MM.1S (cell line): ENCODE measurements at places on chromosomes 7 and 10.

GRCh38 chr10:86979977-86980448 is 11.7 kb downstream of the ADIRF start:
- no peaks in the 10 kb centered on the region for H3K36me3 ChIP-seq
- no peak overlapping the region for H3K4me3 ChIP-seq
- no peaks in the 10 kb centered on the region for H3K27me3 ChIP-seq
- DNase-seq = no peak

DNA sequence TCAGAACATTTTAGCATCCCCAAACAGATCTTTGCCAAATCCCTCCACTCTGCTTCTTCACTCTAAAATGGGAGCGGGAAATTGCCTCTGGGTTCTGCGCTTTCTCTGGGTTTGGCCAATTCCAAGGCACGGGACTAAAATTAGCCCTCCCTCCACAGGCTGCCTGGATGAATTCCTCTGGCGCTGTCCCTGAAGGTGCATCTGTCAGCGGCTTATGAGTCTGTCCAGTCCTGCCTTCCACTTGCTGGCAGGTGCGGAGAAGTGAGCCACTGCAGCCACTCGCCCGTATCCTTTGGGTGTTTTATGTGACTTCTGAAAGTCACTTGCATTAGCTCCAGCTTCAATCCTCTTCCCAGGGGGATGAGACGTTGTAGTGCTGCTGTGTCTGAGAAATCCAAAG is 121.6 kb downstream of the SH2D4B start:
- no peaks in the 10 kb centered on the region for H3K4me1 ChIP-seq
- H3K4me3 ChIP-seq = no peak overlapping the region
- H3K27me3 ChIP-seq = no peaks in the 10 kb centered on the region

DNA sequence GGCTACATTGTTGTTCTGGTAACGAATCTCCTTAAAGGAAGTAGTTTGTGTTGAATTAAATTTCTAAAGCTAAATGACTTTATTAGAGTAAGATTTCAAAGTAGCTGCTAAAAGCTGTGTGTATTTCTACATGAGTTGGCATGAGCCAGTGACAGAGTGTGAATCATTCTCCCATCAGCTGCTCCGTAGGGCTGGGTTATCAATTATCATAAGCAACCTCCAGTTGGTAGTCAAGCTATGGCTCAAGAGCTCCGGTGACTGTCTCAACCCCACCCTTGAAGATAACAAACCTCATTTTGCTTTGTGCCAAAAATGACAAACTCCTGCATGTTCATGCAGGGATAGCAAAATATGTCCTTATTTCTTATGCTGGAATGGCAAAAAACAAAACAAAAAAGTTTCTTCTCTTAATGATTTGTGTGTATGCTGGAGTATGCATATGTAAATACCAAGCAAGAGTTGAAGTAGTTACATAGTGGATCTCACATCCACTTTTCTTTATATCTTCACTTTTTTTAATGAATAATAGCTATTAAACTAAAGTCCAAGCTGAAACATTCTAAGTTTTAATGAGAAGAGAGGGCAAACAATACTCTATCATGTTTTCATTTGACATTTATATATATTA is 249.4 kb downstream of the CACNA2D1 start:
- H3K36me3 ChIP-seq = no peaks in the 10 kb centered on the region
- H3K4me3 ChIP-seq = no peak overlapping the region
- no peaks in the 10 kb centered on the region for H3K27me3 ChIP-seq
- no peaks in the 10 kb centered on the region for H3K4me1 ChIP-seq
- H3K27ac ChIP-seq = no peak overlapping the region

- no peak overlapping the region for H3K4me3 ChIP-seq
These were observed 52.6 kb downstream of the FGFBP3 start for GRCh38 chr10:91856637-91857036.

- no peaks in the 10 kb centered on the region for H3K4me1 ChIP-seq
- DNase-seq = no peak
- H3K36me3 ChIP-seq = no peaks in the 10 kb centered on the region
- no peak overlapping the region for H3K27ac ChIP-seq
- H3K27me3 ChIP-seq = no peaks in the 10 kb centered on the region
These were observed 81.0 kb upstream of the GNA12 start for GRCh38 chr7:2924866-2925840.

GRCh38 chr10:121573538-121573941 is 24.7 kb downstream of the FGFR2 start:
- no peak overlapping the region for H3K27ac ChIP-seq
- no peaks in the 10 kb centered on the region for H3K36me3 ChIP-seq
- H3K4me3 ChIP-seq = no peak overlapping the region
- DNase-seq = no peak

GRCh38 chr7:17357952-17358351 is 59.5 kb downstream of the AHR start:
- DNase-seq = no peak
- no peaks in the 10 kb centered on the region for H3K36me3 ChIP-seq
- H3K27me3 ChIP-seq = no peaks in the 10 kb centered on the region
- H3K4me3 ChIP-seq = no peak overlapping the region
- H3K4me1 ChIP-seq = no peaks in the 10 kb centered on the region
- no peak overlapping the region for H3K27ac ChIP-seq

- H3K27me3 ChIP-seq = no peaks in the 10 kb centered on the region
- no peak for DNase-seq
- 0 out of 2 replicates have a peak, but pooled peaks cover 4% of the 10 kb centered on the region for H3K4me1 ChIP-seq
- H3K4me3 ChIP-seq = no peak overlapping the region
- H3K36me3 ChIP-seq = no peaks in the 10 kb centered on the region
These were observed 10.5 kb downstream of the AKR1D1 start for GRCh38 chr7:138086563-138087270.

GRCh38 chr10:110610308-110610774 is 33.8 kb upstream of the RBM20 start:
- H3K27me3 ChIP-seq = no peaks in the 10 kb centered on the region
- no peak overlapping the region for H3K27ac ChIP-seq
- peaks cover 26% of the 10 kb centered on the region for H3K4me1 ChIP-seq
- H3K4me3 ChIP-seq = no peak overlapping the region

- DNase-seq = no peak
- H3K4me1 ChIP-seq = no peaks in the 10 kb centered on the region
- no peak overlapping the region for H3K4me3 ChIP-seq
- H3K27me3 ChIP-seq = no peaks in the 10 kb centered on the region
These were observed 32.3 kb upstream of the PALS2 start for GRCh38 chr7:24540956-24541355.

DNA sequence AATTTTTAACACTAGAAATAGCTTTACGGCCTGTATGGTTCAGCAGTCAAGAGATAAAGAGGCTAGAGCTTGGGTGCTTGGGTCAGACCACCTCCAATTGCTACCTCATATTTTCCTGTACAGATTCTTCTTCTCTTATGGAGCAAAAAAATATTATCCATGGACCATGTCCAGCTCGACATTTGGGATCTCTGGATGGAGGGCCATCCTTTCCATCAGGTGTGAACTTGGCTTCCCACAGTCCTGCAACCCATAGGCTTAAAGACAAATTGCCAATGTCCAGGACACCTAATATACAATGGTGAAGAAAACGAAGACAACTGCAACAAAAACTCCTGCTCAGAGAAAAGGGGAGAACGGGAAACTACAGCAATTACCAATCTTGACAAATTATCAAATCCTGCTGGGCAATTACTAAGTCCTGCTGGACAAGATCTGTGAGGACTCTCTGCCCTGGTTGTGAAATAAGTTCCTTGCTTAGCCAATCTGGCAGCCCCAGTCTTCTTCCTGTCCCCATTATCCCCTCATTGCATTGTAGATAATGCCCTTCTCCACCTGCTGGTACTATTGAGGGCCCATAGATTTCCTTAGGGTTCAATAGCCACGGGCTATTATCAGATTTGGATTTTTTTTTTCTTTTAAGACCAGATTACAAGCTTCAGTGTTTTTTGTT is 42.0 kb upstream of the BRAF start:
- DNase-seq = no peak
- H3K4me1 ChIP-seq = no peaks in the 10 kb centered on the region
- no peaks in the 10 kb centered on the region for H3K36me3 ChIP-seq
- H3K27ac ChIP-seq = no peak overlapping the region
- H3K27me3 ChIP-seq = no peaks in the 10 kb centered on the region

GRCh38 chr10:48255722-48256121 is 18.8 kb downstream of the FRMPD2 start:
- no peak for DNase-seq
- no peak overlapping the region for H3K27ac ChIP-seq
- H3K4me3 ChIP-seq = no peak overlapping the region
- H3K36me3 ChIP-seq = no peaks in the 10 kb centered on the region

GRCh38 chr7:32535162-32535702 is 39.9 kb downstream of the AVL9 start:
- no peak for DNase-seq
- H3K4me1 ChIP-seq = no peaks in the 10 kb centered on the region
- no peaks in the 10 kb centered on the region for H3K27me3 ChIP-seq
- no peak overlapping the region for H3K27ac ChIP-seq

DNA sequence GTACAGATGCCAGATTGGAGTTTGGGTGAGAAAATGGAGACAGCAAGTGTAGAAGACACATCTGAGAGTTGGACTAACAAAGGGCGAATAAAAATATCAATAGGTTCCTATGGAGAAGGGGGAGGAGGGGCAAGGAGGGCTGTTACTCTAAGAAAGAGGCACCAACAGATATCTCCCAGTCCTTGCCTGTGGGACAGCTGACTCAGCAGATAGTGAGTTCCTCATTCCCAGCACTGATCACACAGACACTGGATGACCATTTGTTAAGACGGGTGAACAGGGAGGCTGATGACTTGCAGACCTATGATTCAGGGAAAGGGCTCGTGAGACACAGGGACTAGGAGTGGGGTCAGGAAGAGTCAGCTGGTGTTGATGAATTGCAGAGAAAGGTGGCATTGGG is 5.7 kb upstream of the PRR15 start:
- H3K27ac ChIP-seq = no peak overlapping the region
- H3K27me3 ChIP-seq = no peaks in the 10 kb centered on the region
- no peak for DNase-seq
- H3K4me3 ChIP-seq = no peak overlapping the region
- H3K4me1 ChIP-seq = no peaks in the 10 kb centered on the region

GRCh38 chr7:64733550-64734240 is 60.5 kb upstream of the ZNF138 start:
- H3K27me3 ChIP-seq = no peaks in the 10 kb centered on the region
- no peak overlapping the region for H3K27ac ChIP-seq
- H3K4me3 ChIP-seq = no peak overlapping the region
- no peaks in the 10 kb centered on the region for H3K4me1 ChIP-seq

- no peaks in the 10 kb centered on the region for H3K36me3 ChIP-seq
- peak; percentile 95 for DNase-seq
- peak overlapping the region; percentile 38 for H3K4me3 ChIP-seq
These were observed 21.6 kb upstream of the TSPAN33 start for GRCh38 chr7:129122751-129123509.

DNA sequence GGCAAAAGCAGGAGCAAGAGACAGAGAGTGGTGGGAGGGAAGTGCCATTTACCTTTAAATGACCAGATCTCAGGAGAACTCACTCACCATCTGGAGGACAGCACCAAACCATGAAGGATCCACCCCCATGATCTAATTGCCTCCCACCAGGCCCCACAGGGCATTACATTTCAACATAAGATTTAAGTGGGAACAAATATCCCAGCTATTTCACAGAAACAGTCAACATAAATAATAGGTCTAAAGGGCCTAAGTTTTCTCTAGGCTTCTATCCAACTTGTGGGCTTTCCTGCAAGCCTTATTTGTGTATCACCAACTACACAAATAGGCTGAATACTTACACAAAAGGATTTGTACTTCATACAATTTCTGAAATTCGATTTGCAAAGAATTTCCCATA is 196.8 kb upstream of the POT1 start:
- no peak overlapping the region for H3K27ac ChIP-seq
- H3K4me3 ChIP-seq = no peak overlapping the region
- no peaks in the 10 kb centered on the region for H3K4me1 ChIP-seq
- no peak for DNase-seq
- H3K27me3 ChIP-seq = no peaks in the 10 kb centered on the region
- no peaks in the 10 kb centered on the region for H3K36me3 ChIP-seq

DNA sequence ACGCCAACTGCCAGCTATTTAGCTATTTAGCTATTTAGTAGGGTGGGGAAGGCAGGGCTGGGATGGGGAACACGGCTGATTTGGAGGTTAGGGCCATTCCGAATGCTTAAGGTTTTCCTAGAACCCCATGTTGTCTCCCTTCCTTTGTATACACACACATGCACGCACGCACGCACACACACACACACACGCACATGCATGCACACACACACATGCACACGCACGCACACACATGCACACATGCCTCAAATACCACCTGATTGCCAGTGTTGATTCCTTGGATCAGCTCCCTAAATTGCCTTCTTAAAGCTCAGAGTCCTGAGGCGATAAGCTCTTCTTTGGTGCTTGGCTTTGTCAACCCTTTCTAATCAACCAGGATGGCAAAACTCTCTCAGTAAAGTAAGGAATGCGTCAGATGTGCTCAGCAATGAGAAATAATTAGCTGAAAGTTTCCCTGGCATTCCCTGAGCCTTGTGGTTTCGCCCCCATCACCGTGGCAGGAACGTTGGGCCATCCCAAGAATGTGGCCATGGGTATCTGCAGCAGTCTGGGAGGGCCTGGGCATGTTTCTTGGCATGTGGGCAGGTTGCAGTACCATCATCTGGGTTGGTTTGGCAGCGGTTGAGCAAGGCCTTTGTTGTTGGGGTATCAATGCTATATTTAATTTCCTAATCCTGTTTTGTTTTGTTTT is 305.6 kb downstream of the LRMDA start:
- no peak for DNase-seq
- no peak overlapping the region for H3K27ac ChIP-seq
- no peak overlapping the region for H3K4me3 ChIP-seq
- no peaks in the 10 kb centered on the region for H3K27me3 ChIP-seq
- no peaks in the 10 kb centered on the region for H3K36me3 ChIP-seq
- no peaks in the 10 kb centered on the region for H3K4me1 ChIP-seq

DNA sequence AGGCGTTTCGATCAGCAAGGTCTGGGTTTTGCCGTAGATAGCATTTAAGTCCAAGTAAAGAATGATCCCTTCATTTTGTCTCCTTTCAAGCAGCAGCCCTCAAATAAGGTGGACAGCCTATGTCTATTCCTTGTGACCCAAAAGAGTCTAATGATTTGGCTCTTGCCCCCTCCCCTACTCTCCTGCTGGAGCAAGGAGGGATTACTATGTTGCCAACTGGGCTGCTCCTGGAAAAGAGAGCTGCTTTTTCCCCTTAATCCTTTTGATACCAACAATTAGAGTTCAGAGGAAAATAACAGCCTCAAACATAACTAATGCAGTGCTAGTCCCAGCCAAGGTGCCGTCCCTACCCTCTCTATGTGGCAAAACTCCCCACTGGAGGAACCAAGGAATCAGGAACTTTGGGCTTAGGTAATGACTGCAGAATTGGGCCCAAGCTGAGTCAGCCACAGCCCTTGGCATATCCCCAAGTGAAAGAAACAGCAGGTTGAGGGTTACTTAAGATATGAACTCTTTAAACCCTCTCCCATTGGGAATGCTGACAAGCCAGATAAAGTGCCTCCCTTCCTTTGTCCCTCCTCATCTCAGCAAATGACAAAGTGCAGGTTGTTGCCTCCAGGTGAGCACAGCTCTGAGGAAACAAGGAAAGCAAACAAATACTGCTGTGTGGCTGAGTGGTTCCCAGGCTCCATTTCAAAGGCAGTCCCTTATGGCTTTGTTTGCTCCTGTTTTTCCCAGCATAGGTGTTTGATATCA is 643.7 kb downstream of the INHBA start:
- DNase-seq = no peak
- H3K4me3 ChIP-seq = no peak overlapping the region
- no peaks in the 10 kb centered on the region for H3K36me3 ChIP-seq
- no peaks in the 10 kb centered on the region for H3K4me1 ChIP-seq
